Non-pigmented ciliary epithelial cell (primary cell): ENCODE measurements at places on chromosomes 6 and 20.

GRCh38 chr20:63896264-63897105 is 1.6 kb downstream of the DNAJC5 start:
- no peak for DNase-seq

DNA sequence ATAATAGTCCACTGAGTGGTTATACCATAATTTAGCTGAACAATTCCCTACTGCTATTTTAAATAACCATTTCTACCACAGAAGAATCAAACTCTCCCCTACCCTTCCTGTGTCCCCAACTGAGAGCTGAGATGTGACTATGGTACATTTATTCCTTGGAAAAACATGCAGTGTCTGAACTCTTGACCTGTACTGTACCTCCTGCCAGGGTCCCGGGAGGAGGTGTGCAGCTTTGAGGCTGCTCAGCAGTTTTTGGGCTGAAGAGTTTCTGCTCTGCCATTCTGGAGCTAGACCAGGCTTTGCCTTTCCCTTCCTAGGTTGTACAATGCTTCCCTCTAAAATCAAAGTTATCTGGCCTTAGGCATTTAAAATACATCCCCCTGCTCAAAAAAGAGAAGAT is 275.1 kb upstream of the SGK1 start:
- no peak for DNase-seq

DNA sequence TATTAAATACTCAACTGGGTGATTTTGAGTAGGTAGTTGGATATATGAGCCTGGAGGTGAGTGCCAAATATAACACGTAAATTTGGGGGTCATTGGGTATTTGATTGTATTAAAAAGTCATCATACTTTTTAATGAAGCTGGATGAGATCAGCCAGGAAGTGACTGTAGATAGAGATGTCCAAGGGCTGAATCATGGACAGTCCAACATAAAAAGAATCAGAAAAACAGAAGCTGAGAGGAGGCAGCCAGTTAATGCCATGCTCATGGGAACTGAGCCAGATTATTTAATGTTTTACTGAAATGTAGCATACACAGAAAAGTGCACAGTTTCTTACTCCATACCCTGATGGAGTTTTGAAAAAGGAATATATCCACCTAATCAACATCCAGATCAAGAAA is 435.5 kb upstream of the PLCB4 start:
- peak; percentile 4 for DNase-seq

- peak; percentile 89 for DNase-seq
Measured at GRCh38 chr6:105759946-105760345, 326.2 kb upstream of the PRDM1 start.

DNA sequence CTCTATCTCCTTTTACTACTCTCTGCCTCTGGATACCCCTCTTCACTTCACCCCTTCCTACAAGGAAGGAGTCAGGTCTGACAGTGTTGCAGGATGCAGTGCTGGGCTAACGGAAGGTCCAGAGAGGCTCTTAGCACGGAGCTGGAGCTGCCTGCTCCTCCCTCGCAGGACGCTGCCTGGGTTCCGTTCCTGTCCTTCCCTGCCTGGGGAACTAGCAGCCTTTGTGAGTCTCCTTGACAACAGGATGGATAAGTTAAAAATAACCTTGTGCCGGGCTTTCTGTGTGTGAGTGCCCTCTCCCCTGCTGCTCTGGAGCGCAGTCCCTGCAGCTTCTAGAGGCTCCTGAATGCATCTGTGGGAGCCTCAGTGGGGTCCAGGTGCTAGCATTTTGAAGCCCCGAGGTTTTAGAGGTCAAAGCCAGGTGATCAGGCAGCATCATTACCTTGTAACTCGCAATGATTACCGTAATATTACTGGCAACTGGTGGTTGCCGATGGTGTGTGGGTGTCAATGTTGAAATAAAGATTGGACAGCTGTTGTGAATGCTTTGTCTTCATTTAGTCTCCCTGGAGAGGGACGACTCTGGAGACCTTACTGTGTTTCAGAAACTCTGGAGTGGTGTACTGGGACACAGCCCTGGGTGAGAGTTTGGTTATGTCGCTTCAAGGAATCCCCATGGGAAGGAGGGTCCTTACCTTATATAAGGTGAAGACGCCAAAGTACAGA is 44.4 kb downstream of the CDS2 start:
- no peak for DNase-seq

DNA sequence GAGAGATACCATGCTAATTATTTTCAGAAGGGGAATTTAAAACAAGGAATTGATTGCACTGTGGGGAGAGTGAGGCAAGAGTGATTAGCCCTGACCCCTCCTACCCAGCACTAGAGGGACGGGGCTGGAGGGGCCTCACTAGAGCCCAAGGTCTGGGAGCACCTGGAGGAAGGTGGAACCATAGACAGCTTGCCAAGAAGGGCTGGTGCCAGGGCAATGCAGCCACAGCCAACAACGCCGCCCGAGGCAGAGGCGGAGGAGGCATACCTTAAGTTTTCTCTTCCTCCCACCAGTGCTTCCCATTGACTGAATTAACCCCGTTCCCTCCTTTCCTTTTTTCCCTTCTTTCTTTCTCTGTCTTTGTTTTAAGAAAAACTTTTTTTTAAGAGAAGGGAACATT is 40.0 kb downstream of the IYD start:
- DNase-seq = no peak
